ENCODE measurements at places on chromosomes 12 and 14.

DNA sequence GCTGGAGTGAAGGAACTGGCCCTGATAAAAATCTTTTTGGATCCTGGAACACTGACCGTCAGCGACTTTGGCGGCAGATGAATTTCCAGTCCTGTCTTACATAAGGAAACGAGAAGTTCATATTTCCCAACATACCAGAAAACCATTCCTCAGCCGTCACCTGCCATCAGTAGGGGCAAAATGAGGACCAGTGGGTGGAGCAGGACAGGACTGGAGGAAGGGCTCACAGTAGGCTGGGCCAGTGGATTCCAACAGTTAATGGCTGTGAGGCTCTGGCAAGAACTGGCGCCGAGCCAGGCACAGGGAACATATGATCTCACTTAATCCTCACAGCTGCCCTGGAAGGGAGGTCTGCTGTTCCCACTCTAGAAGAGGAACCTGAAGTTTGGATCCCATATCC lies 67.2 kb upstream of the FAM181A start:
- no peak for DNase-seq

DNA sequence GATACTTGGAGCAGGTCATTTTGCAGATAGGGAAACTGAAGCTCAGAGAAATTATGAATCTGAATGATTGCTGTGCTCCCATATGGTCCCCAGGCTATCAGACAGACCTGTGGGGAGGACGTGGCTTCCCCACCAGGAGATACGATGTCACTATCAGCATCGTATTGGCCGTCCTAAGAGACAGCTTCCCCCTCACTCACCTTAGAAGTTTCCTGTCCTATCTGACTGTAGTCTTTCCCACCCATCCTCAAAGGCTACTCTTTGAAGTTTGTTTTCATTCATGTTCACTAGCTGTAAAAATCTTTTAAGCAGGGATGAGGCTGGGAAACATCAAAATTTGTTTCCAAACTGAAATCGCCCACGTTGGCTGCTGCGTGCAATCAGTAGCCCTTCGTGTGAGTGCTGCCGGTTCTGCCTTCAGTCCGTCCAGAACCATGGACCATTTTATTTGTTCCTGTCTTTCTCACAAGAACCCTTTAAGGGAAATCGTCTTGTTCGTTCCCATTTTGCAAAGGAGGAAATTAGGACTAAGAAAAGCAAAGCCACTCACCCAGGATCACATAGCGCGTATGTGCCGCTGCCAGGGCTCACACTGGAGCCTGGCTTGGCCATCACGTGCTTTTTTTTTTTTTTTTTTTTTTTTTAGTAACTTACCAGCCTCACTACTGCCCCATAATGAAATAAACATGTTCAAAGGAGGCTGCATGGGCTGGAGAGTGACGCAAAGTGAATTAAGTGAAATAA lies 1.0 kb upstream of the KDM2B start:
- DNase-seq: no peak

GRCh38 chr14:63343878-63344277 lies 25.1 kb upstream of the GPHB5 start:
- no peak for DNase-seq

- DNase-seq: peak; percentile 29
These were observed 17.6 kb downstream of the CLEC14A start for GRCh38 chr14:38238332-38238731.

DNA sequence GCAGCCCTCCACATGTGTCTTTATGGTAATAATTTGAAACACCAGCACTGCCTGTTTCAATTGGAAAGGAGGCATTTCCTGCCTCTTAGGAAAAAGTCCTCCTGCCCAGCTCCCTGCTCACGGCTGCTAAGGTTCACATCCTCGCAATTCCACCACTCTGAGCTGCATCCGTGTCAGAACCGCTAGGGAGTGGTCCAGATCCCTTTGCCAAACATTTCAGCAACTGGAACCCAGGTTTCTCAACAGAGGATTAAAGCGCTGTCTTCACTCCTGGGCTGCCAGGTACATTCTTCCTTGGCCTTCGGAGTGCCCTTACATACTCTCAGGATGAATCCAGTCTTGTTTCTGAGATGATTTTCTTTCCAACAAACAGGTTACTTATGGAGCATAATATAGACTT lies 23.3 kb downstream of the C14orf132 start:
- DNase-seq: no peak

- DNase-seq: no peak
These were observed 15.4 kb downstream of the OR6C6 start for GRCh38 chr12:55280991-55281390.

DNA sequence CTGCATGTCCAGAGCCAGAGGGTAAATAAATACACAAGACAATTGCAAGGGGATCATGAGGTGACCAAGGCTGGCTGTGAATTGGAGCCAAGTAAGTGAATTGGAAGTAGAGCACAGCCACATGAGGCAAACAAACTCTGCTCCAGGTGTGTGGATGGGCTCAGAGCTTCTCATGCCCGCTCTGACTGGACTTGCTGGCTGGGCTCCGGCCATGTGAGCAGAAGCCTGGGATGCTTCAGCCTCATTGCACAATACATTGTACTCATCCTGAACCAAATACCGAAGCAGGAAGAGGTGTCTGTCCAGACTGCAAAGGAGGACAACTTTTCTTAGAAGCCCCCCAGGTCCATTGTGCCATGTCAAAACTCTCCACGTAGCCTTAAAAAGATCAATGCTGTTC lies 193.0 kb downstream of the TTC8 start:
- no peak for DNase-seq

DNA sequence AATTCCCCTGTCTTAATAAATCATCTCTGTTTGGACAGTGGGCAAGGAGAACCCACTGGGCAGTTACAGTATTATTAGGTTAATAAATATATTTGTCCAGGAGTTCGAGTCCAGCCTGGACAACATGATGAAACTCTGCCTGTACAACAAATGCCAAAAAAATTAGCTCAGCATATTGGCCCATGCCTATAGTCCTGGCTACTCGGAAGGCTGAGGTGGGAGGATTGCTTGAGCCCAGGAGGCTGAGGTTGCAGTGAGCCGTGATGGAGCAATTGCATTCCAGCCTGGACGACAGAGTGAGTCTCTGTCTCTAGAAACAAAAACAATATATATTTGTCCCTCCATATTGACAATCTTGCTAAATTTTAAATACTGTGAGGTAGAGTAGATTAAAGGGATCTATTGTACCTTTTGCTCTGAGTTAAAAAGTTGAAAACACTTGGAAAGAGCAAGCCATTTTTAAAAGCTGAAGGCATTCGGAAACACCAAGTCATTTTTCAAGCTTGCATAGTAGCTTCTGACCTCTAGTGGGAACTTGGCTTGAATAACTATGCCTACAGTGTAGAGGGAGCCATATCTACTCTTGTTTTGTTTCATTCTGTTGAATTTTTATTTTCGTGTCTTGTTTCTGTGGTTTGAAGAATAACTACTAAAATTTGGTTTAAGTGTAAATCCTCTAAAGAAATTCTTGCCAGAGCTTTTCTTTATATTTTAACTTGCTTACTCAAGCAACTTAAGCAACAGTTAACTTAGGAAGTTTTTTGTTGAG lies 14.6 kb upstream of the EEA1 start:
- no peak for DNase-seq

GRCh38 chr12:53941187-53941586 lies 2.6 kb downstream of the HOXC13 start:
- no peak for DNase-seq

GRCh38 chr12:8644345-8645248 lies 18.0 kb downstream of the MFAP5 start:
- DNase-seq: no peak

- DNase-seq: no peak
These were observed 5.9 kb upstream of the KRT3 start for GRCh38 chr12:52801773-52802172.

DNA sequence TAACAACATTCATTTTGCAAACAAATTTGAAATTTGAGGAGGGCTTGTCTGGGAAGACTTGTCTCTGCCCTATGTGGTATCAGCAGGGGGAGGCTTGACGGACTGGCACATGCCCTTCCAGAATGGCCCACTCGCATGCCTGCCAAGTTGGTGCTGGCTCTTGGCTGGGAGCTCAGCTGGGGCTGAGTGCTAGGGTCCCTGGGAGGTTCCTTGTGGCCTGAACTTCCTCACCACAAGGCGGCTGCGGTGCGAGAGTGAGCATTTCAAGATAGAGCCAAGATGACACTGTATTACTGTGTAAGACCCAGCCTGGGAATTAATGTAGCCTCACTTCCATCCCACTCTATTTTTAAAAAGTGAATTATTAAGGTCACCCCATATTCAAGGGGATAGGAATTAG lies 271.6 kb upstream of the PLEKHG7 start:
- DNase-seq: no peak

DNA sequence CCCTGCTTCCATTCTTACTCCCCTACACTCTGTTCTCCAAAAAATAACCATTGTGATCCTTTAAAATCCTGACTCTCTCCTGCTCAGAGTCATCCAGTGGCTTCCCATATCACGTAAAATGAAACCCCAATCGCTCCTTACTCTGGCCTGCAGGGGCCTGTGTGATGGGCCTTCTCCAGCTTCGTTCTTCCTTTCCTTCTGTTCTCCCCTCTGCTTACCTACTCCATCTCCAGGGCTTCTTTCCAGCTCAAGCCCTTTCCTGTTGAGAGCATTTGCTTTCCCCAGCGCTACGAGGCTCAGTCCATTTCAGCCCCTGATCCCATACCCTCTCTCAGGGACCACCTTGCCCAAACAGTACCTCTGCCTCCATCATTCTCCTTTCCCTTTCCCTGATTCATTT lies 144.4 kb upstream of the ARHGAP5 start:
- no peak for DNase-seq

DNA sequence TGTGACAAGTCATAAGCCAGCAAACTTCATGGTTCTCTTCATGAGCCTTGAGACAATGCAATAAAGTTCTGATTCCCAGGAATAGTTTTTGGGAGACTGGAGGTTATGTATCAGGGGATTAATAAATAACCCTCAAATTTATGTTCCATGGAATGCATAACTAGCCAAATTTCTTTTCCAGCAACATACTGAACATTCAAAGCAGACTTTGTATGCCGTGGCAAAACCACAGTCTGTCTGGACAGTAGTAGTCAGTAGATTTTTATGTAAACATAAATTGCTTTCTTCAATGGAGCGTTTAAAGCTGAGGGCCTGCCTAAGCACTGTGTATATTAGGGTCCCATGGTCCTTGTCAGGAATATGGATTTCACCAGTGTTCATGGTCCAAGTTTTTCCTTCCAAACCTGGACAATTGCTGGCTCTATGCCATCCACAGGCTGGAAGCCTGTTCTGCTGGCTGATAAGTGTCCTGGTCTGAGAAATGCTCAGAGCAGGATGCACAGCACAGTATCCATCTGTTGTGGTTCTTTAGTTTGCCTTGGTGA lies 144.9 kb downstream of the SRGAP1 start:
- no peak for DNase-seq

- no peak for DNase-seq
These were observed 87.2 kb upstream of the PTPRB start for GRCh38 chr12:70724444-70724843.

DNA sequence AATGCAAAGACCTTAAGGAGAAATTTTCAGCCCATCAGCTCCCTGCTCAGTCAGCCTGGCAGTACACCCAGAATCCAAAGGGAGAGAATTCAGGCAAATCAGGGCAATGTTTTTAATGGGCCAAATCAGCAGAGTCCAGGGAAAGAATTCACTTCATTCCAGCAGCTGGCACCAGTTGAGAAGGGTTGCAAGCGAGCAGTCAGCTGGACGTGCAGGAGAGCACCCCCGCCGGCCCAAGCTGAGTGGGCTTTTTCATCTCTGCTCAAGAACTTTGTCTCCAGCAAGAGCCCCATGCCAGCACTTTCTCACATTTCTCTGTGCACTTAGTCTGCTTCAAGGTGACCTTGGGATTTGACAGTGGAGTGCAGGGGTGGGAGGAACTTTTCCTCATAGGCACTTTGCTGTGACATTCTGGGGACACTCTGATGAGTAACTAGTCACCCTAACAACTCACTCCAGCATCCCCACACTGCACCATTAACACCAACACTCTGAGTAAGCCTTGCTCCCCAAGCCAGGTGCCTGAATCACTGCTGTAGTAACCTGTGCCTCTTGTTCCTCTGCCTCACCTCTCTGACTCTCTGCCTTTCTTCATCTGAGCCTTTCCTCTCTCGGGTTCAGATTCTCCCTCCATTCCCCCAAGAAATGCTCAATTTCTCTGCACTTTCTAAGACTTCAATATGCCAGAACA lies 2.2 kb downstream of the ENDOU start:
- DNase-seq: no peak

GRCh38 chr12:26091822-26092221 lies 33.0 kb downstream of the BHLHE41 start:
- no peak for DNase-seq

GRCh38 chr12:49925433-49926204 lies 21.9 kb upstream of the FAIM2 start:
- no peak for DNase-seq

DNA sequence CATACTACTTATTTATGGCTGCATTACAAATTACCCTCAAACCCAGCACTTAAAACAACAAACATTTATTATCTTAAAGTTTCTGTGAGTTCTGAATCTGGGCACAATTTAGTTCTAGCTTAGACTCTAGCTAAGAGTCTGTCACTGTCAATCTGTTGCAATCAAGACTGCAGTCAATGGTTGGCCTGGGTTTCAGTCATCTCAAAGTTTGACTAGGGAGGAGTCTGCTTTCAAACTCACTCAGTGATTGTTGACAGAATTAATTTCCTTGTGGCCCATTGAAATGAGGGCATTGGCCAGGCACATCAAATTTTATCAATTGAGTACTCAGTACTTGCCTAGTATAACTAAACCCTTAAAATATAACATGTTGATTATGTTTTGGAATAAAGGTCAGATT lies 51.6 kb downstream of the ARID2 start:
- DNase-seq: no peak

GRCh38 chr12:132182711-132183365 lies 38.6 kb downstream of the NOC4L start:
- no peak for DNase-seq

DNA sequence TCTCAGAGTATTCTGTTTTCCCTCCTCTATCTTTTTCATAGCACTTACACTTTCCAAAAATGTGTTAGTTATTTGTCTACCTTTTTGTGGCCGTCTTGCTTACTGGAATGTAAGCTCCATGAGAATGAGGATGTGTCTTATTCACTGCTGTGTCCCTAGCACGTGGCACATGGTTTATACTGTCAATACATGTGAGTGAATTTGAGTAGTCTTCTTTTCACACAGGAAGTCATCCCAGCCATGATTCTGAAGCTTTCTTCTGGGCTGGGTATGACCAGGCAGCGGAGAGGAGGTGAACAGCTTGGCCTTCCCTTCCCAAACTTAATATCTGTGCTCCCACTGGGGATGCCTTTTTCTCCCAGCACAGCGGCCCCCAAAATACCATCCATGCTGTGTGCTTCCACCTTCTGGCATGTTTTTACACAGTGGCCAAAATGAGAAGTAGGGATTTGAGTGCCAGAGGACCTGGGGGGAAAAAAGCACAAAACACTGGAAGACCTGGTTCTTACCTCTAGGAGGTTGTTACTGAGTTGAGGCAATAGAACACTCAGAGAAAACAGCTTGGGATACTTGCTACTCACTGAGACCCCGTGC lies 10.3 kb downstream of the PLEKHG3 start:
- no peak for DNase-seq

DNA sequence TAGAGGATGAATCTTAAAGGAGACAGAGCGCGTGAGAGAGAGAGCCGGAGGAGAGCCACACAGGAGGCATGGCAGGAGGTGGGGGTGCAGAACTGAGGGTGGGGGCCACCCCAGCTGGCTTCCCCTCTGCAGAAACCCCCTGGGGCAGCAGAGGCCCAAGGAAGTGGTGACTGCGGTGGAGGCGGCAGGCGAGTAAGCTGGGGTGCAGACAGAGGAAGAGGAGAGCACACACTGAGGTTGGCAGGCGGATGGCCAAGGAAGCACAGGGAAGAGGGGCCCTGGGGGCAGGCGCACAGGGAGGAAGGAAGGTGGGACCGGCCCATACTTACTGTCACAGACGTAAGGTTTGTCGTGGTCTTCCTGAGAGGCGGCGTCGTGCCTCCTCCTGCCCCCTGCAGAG lies 179.8 kb downstream of the DPF3 start:
- DNase-seq: no peak
